ENCODE measurements at places on chromosomes 7 and 10.

DNA sequence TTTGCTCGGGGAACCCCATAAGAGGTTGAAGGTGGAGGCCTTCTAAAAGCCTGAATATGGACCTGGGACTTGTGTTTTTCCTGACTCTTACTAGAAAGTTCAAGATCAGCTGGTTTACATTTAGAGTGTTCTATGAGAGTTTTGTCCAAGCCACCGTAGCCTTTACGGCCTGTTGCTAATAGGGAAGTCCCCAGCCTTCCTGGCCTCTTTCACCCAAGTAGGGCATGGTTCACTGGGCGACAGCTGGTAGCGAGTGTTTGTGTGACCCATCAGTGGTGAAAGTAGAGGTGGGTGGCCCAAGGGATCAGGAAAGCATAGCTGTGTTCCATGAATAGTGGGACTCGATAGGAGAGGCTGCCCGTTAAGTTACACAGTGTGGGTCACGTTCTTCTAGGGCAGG, 60.1 kb downstream of the RABGEF1 start:
- no peak for DNase-seq
- no peak overlapping the region for H3K27ac ChIP-seq
- no peak overlapping the region for H3K4me3 ChIP-seq
- H3K36me3 ChIP-seq, result peaks cover 47% of the 10 kb centered on the region

DNA sequence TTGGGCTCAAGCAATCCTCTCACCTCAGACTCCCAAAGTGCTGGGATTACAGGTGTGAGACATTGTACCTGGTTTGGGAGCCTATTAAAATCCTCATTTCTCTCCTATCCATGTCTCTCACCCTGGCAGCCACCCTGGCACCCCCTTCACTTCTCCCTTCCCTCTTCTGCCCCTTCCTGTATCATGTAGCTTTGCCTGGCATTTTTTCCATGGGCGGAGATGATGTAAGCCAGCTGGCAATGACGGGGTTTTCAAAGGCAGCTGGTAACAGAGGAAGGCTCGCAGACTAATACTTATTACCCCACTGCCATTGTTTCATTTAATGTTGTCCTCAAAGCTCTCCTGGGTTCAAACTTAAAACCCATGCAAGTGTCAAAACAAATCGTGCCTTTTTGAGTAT, 61.9 kb downstream of the RGS10 start:
- H3K36me3 ChIP-seq, result no peaks in the 10 kb centered on the region
- peaks cover 27% of the 10 kb centered on the region for H3K4me1 ChIP-seq

DNA sequence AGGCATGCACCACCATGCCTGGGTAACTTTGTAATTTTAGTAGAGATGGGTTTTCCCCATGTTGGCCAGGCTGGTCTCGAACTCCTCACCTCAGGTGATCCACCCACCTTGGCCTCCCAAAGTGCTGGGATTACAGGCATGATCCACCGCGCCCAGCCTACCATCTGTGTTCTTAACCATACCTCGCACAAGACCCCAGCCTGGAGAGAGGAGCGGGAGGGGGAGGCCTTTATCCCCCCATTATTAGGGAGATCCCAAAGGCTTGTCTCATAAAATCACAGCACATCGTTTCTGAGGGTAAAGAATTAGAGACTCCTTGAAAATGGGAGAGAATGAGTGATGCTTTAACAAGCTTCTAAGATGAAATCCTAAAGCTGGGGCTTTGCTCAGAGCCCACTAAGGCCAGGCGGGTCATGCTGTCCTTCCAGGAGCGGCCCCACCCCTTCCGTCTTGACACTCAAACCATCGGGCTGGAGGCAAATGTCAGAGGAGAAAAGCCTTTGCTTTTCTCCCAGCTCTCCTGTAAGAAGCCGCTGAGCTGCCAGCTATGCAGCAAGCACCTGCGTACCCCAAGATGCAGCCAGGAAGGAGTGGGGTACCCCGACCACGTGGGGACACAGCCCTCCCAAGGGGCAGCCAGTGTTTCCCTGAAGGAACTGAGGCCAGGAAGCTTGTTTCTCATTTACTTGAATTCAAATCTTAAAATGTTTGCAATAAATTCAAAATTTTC, 339.7 kb downstream of the PTPRN2 start:
- no peak overlapping the region for H3K4me3 ChIP-seq
- no peaks in the 10 kb centered on the region for H3K27me3 ChIP-seq
- H3K27ac ChIP-seq, result no peak overlapping the region
- DNase-seq, result peak; percentile 1
- H3K4me1 ChIP-seq, result no peaks in the 10 kb centered on the region
- H3K36me3 ChIP-seq, result no peaks in the 10 kb centered on the region

DNA sequence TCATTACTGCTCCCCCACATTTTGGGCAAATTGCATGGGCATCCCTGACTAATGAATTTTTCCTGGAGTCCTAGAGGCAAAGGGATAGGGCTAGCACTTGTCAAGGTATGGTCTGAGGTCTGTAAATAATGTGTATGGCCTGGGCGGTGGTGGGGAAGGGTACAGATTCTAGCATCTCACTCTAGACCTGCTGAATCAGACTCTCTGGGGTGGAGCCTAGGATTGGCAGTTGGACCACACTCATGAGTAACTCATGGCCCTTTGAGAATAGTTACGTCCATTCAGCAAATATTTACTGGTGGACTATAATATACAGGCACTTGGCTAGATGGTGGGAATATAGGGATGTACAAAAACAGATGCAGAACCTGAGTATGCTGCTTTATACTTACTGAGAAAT, 118.0 kb downstream of the CELF2 start:
- no peak for DNase-seq
- no peak overlapping the region for H3K27ac ChIP-seq
- H3K27me3 ChIP-seq, result no peaks in the 10 kb centered on the region
- H3K4me1 ChIP-seq, result peaks cover 10% of the 10 kb centered on the region

- no peak within 1 kb of the TSS for H3K4me3 ChIP-seq
- H3K27me3 ChIP-seq, result peaks cover 19% of the 10 kb centered on the region
- H3K27ac ChIP-seq, result no peak within 1 kb of the TSS
- no peaks in the 10 kb centered on the region for H3K4me1 ChIP-seq
- no peak for DNase-seq
Observed at GRCh38 chr10:133087679-133088178, at the start of gene ADGRA1. TSS of gene ADGRA1 (plus strand) at chr10:133087924. CDS start at chr10:133088910, 986 bp downstream.

DNA sequence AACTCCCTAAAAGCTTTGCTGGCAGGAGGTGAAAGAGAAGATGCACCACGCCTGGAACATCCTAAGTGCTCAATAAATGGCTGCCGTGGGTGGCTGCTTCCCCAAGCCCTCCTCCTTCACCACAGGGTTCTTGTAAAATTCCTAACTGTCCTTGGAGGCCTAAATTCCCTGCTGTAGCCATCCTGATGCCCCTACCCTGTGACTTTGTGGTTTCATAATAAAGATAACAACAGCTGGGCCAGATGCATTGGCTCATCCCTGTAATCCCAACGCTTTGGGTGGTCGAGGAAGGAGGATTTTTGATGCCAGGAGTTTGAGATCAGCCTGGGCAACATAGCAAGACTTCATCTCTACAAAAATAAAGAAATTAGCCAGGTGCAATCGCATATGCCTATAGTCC, 341.8 kb downstream of the ANKRD30A start:
- DNase-seq, result no peak
- no peak overlapping the region for H3K27ac ChIP-seq
- H3K4me1 ChIP-seq, result no peaks in the 10 kb centered on the region
- H3K36me3 ChIP-seq, result no peaks in the 10 kb centered on the region
- no peak overlapping the region for H3K4me3 ChIP-seq
- no peaks in the 10 kb centered on the region for H3K27me3 ChIP-seq

Data from activated CD8-positive, alpha-beta T cell treated with anti-CD3 and anti-CD28 coated beads, Interleukin-2, amount 10 ng/mL, durations not matched to agents 7 days and 5 days (primary cell).